K562 (cell line): ENCODE measurements at places on chromosomes 4 and X. TPM values are rescaled to one million over a fixed set of nuclear protein-coding genes. Genes with fewer than 3 reads are reported as not detected.

ADAM29 gene
- total RNA-seq = not detected in 2 replicates

- no peak overlapping the region for H3K4me3 ChIP-seq
- no peaks in the 10 kb centered on the region for H3K27me3 ChIP-seq
- no peak for DNase-seq
These were observed 39.9 kb downstream of the DCX start for GRCh38 chrX:111372086-111372485.

DNA sequence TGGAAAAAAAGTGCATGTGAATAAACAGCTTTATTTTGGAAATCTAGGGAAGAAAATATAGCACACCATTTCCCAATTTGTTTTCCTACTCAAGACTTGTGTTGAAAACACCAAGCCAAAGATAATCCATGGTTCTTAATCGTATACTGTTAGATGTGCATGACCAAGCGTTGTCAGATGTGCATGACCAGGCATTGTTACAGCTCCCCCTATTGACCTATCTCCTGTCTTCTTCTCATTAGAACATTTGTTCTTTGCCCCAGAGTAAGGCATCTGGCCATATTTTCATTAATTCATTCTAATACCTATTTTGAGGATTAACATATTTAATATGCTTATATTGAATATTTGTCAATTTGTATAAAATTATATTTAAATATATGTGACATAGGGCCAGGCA lies 14.4 kb upstream of the VCX start:
- no peaks in the 10 kb centered on the region for H3K27me3 ChIP-seq
- no peak overlapping the region for H3K27ac ChIP-seq
- no peaks in the 10 kb centered on the region for H3K36me3 ChIP-seq
- no peak for DNase-seq

LPAR4 gene
- not detected in 2 replicates for total RNA-seq
